ENCODE measurements at places on chromosomes 6 and 20.
A peak's percentile ranks its signal among the peaks of the same experiment; 100 is the strongest.

DNA sequence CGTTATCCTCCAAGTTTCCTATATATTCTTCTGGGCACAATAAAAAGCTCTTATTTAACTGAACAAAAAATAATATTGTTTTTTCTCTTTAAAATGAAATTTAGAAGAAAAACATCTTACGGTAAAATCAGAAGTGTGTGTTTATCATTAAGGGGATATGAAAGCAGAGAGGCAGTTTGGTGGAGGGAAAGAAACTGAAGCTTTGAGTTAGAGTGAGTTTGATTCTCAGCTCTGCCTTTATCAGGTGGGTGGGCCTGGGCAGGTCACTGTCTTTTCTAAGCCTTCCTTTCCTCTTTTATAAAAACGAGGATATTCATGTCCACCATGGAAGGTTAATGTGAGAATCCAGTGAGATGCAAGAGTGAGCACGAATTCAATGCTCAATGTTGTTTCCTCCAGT lies 379.8 kb upstream of the CNR1 start:
- DNase-seq: no peak

GRCh38 chr6:53244958-53245357 lies 96.3 kb upstream of the GCM1 start:
- DNase-seq: no peak

GRCh38 chr20:50297498-50298376 lies 107.1 kb downstream of the CEBPB start:
- no peak for DNase-seq

GRCh38 chr20:17619351-17620093 lies 49.6 kb downstream of the DSTN start:
- DNase-seq: no peak

GRCh38 chr6:24147511-24148153 lies 21.6 kb downstream of the NRSN1 start:
- no peak for DNase-seq

DNA sequence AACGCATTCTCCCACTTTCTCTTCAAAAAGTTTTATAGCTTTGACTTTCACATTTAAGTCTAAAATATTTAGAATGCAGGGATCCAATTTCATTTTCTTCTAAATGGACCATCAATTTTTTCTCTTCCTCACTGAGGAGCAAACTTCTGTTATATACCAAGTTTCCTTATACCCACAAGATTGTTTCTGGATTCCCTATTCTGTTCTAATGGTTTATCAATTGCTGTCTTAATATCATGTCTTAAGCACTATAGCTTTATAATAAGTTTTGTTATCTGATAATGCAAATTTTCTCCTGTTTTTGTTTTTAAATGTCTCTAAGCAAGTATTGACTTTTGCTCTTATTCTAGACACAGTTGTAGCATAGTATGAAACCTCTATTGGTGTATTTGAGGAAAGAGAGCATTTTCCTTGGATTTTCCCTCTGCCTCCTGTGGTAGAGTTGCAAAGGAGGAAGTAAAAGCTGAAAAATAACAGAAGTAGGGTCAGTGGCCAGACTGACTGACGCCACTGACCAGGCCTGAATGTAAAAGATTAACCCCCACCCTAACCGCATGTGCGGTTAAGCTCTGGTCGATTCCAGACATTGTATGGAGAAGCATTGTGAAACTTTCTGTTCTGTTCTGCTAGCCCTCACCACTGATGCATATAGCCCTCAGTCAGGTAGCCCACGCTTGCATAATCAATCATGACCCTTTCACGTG lies 40.3 kb downstream of the GPX5 start:
- no peak for DNase-seq

GRCh38 chr6:146908786-146909185 lies 295.4 kb upstream of the STXBP5 start:
- DNase-seq: no peak

DNA sequence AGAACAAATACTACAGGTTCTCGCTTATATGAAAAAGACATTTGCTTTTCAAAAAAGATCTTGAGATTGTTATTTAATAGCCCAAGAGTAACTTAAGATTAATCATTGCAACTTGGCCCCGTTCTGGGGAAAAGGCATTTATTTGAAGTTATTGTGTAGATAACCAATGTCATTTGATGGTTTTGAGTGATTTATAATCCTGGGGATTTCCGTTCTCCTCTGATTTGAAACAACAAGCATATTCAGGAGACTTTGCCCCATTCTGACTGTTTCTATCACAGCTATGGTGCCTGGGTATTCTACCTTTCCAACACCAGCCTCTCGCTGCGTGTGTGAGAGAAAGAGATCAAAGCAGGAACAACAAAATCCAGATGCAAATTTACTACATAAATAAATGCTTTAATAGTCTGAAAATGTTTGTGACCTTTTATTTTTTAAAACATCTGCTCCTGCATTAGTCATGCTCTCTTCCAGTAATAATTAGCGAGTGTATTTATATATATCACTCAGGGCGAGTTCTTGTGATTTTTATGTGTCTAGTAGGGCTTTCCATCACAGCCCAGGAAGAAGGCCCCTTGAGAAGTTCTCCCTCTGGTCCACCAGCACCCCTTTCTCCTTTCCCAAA lies 197.9 kb upstream of the FOXQ1 start:
- DNase-seq: no peak

DNA sequence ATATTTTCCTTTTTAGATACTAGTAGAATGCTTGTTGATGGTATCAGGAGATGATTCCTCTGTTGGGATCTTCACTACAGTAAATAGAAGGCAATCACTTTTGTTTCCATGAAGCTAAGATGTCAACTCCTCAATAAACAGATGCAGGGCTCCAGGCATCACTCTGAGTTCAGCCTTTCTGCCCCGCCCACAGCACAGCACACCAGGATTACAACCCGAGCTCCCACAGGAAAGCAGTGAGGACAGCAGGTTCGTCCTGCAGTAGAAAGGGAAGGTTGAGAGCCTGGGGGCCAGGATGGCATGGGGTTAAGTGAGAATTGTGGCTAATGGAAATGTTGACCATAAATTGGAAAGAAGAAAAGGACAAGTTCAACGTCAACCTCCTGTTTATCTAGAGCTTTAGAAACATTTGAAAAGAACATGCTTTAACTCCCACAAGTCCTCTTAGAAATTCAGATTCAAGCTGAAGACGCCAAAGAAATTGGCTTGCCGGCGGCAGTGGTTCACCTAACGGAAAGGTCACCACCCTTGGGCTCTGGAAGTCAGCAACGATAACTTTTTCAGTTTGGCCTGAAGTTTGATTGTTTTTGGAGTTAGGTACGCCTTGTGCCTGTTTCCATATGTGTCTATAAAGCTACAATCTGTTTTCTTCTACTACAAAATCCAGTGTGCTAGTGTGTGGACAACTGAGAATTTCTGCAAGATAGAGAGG lies 144.4 kb upstream of the PDE10A start:
- no peak for DNase-seq

- DNase-seq: no peak
Observed at GRCh38 chr20:36477475-36477874, 63.8 kb upstream of the MYL9 start.

DNA sequence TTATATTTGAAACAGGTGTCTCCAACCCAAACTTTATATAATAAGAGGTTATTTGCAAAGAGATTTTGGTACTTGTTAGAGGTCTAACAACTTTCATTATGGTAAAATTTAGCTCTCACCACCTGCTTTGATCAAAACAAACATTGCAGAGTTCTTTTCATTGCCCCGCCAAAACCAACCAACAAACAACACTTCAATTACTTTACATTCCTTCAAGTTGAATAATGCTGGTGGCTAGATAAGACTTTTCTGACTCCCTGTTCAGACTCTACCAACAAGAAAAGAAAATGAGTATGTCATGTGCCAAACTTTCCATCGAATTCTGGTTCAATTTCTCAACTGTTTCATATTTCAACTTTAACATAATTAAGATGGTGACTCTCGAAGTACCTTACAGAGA lies 311.1 kb downstream of the ADGRG6 start:
- DNase-seq: no peak

DNA sequence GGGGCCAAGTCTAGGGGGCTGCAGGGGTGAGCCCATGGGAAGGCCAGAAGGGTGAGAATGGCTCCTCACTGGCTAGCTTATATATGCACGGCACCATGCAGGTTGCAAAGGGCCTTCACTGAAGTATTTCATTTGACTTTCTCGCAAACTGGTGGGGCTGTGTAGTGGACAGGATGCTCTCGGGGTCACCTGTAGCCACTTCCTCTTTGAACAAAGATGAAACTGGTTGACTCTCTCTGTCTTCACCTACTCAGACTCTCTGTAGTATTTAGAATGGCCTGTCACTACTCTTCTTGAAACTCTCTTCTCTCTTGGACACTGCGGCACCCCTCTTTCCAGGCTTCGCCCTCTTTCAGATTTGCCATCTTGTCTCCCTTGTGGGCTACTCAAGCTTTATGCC lies 560.5 kb downstream of the PKHD1 start:
- DNase-seq: no peak

GRCh38 chr6:161598896-161599295 lies 325.0 kb upstream of the AGPAT4 start:
- DNase-seq: no peak

DNA sequence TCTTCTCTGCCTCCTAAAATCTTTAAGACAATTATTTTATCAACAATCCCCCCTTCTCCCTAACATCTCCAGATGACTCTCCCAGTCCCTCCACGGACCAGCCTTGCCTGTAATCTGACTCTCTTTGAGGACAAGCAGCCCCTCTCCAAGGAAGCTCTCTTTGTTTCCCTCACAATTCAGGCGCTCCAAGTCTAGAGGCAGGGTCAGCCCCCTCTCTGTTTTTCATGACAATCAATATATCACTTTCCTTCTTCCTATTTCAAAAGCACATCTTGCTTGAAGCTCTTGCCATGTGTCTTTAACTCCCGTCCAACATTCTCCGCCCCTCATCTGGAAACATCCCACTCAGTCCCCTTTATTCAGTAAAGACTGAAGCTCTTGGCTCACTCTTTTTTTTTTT lies 393.4 kb upstream of the SULF2 start:
- no peak for DNase-seq

DNA sequence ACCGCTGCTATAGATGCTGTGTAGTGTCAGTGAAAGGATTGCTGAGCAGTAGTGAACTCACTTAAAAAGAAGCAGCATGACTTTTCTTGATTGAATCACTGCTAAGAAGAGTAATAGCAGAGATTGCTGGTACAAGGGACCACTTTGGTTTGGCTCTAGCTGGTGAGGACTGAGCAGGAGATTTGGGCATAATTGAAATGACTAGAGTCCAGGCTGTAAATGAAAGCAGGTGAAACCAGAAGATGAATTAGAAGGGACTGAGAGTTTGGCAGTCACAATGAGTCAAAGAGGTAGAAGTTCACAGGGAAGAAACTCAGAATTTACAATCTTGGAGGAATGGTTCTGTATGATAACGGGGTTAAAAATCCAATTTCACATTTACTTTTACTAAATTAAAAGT lies 19.1 kb upstream of the REV3L start:
- DNase-seq: no peak

DNA sequence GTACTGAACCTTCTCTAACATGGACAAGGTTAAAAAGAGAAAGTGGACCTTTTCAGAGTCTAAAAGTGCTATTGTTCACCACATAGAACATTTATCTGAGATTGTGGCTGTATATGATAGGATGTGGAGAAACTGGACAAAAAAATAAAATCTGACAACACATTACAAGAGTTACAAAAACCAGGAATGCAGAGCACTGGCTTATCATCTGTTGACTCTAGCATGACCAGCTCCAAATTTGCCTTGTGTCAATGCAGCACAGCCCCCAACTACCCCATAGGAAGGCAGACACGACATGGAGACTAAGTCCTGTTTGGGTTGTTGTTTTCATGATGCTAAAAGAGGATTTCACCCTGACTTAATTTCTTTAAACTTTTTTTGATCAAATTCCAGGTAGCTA lies 436.9 kb upstream of the MARCKS start:
- no peak for DNase-seq

- DNase-seq: no peak
Observed at GRCh38 chr20:37421060-37421905, 75.3 kb downstream of the SRC start.

DNA sequence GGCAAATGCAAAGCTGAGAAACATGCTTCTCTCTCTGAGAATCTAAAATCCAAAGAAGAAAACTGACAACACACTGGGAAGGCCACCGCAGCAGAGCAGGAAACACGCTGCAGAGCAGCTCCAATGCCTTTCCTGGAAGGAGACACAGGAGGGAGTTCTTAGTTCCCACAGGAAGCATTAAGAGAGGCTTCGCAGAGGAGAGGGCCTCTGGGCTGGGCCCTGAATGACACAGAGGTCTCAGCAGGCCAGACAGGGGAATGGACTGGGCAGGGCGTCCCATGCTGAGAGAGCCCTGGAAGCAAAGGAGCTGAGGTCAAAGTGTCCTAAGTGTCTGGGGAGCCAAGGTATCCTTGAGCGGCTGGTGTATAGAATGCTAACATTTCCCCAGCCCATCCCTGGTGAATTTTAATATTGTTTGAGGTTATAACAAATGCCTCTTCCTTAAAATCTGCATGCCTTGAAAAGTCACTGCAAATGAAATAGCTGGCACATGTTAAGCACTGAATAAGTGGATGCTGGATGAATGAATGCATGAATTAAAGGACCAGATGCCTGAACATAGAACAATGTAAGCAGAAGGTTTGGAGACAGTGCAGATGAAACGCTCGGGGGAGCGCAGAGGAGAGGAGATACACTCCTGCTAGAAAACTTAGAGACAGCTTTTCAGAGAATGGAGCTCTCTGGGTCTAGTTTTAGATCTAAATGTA lies 110.0 kb upstream of the SYNDIG1 start:
- no peak for DNase-seq

GRCh38 chr6:153145591-153145990 lies 14.5 kb upstream of the RGS17 start:
- no peak for DNase-seq

DNA sequence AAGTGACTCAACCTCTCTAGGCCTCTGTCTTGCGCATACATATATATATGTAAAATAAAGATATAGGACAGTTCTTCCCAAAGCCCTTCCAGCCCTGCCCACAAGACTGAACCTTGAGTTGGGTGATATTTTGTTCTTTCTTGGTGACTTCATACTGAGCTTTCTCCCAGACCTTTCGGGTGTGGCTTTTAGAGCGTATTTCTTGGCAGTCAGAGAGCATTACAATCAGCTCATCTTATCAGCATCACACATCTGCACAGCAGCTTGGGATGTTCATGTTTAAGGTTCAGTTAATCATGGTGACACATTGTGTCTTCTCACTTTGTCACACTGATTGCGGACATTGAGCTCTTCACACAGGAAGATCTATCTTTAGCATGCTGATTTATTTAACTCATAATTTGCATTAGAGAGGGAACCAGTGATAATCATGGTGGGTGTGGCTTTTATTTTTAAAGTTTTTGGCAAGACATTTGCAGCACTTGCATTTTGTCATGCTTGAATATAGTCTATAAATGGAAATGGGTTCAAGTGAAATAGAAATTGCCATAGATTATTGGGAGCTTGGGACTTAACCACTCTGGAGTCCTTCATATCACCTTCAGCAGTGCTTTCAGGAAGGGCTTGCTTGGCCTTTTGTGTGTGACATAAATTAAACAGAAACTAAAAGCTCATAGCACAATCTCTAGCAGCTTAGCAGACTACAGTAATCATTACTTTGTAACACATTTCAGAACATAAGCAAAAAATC lies 8.3 kb downstream of the KIF3B start:
- DNase-seq: peak; percentile 71

DNA sequence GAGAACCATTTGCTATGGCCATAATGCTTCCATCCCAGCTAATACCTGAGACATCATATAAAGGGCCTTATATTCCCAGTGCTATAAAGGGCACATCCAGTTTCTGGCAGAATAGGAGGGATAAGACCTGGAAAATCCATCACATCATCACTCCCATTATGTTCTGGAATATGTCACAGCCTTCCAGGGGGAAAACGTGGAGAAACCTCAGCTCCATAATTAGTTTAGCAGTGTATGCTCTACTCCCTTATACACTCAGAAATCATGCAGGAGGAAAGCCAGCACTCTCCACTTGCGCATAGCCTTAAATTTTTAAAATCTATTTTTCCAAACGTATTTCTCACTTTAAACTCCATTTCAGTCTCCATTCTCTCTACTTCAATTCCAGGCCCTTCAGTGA lies 140.9 kb downstream of the ADGB start:
- DNase-seq: no peak
